T-cell (primary cell): ENCODE measurements at places on chromosomes 1 and 21. TPM values are rescaled to one million over a fixed set of nuclear protein-coding genes. Genes with fewer than 3 reads are reported as not detected.

GRCh38 chr1:7010534-7011200 is 225.4 kb downstream of the CAMTA1 start:
- DNase-seq = no peak

- DNase-seq = no peak
Measured at GRCh38 chr21:25371841-25372425, 235.3 kb downstream of the MRPL39 start.

DNA sequence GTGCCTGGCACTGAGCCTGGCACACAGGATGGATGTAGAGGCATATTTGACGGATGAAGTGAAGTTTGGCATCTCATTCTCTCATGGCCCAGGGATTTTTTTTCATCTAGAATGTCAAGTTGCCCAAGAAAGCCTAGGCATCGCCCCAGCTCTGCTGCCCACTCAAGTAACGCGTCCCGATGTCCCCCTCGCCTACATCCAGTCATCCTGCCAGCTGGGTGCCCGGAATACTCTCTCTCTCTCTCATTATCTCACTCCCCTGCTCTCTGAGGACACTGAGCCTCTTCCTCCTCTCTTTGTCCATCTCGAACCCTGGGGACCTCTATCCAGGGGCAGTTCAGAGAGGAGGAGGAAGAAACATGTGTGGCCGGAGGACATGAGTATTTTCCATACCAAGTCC is 142.3 kb upstream of the ZC3H12A start:
- DNase-seq = no peak

GRCh38 chr1:183881387-183882131 is 76.6 kb downstream of the RGL1 start:
- no peak for DNase-seq

GRCh38 chr1:229410692-229411433 is 23.0 kb downstream of the ACTA1 start:
- no peak for DNase-seq

DNA sequence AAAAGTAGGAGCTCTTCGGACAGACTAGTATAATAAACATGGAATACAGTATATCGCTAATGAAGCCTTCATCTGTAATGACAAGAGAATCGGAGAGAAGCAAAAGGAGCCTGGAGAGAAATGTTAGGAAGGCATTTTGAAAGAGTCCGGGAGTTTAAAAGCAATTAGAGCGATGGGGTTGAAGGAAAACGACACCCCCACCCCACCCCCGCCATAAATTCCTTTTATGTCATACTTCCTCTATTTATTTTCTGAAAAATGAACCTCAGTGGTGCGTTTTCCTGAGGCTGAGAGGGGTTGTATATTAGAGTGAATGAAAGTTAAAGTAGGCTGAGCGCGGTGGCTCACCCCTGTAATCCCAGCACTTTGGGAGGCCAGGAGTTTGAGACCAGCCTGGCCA is 635 bp upstream of the APH1A start:
- DNase-seq = no peak

Gene DNAI4
- 11.7 TPM for total RNA-seq

Gene THEM5
- not detected for total RNA-seq

Gene HFM1
- not detected for total RNA-seq

Gene SOX13
- 9.4 TPM for total RNA-seq

Gene FCRL6
- 1.2 TPM for total RNA-seq
